Skin of body (tissue), 3 donors: ENCODE measurements at places on chromosomes 12 and 14. TPM values are rescaled to one million over a fixed set of nuclear protein-coding genes. Genes with fewer than 3 reads are reported as not detected.

GRCh38 chr12:113228394-113229028, 7.2 kb downstream of the TPCN1 start:
- no peak for DNase-seq

DNA sequence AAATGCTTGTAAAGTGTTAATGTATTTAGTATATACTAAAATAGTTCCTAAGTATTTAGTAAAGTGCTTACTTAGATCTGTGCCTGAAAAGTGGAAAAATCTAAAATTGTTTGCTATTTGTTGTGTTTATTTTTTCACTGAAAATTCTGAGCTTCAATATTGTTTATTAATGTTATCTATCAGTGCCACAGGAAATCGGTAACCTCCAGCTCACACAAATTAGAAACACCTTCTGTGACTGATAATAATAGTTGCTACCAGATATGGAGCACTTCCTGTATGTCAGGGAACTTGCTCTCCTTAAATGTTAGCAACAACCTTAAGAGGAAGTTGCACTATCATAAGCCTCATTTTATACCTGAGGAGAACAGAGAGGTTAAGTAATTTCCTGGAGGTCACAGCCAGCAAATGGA, 723 bp upstream of the LRP10 start:
- no peak for DNase-seq

DNA sequence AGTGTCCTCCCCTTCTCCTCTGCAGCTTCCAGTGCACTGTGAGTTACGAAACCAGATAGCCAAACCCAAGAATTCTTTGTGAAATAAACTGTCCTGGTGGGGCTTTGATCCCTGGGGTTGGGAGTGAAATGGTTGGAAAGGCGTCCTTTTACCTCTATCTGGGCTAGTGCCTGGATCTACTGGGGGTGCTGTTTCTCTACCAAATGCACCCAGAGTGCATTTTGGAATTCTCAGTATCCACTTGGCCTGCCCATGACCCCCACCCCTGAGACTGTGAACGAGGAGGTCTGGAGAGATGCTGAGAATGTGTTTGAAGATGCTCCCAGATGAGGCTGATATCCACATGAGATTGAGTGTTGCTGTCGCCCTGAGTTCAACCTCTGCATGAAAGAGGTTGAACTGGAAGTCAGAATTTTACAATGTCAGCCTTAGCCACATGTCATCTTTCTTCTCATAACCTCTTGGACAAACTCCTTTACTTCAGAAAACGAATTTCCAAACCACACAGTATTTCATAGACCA, 87.1 kb upstream of the CLMN start:
- DNase-seq: no peak

- DNase-seq: no peak
Measured at GRCh38 chr12:41981013-41981412, 163.7 kb downstream of the GXYLT1 start.

DNA sequence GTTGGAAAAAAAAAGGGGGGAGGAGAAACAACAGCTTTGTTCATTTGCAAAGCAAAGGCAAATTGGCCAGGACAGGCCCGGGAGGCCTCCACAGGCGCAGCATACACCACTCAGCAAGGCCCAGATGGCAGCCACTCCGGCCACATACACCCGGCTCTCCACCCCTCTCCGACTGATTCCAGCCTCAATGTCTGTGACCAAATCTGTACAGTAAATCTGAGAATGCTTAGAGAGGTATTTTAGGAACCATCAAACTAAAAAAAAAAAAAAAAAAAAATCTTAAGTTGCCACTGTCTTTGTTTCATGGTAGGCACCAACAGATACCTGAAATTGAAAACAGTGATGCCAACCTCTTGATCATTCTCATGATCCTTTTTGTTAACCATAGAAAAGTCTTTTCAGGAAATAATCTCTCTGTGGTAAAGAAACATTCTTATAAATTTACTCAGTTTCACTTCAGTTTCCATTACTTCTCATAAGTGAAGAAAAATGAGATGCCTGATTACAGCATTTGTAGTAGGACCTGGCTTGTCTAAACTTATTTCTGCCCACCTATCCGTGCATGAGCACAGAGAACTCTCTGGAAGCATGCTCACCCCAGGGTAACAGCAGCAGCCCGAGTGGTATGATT, 20.2 kb downstream of the VPS37B start:
- no peak for DNase-seq

- DNase-seq: no peak
Measured at GRCh38 chr12:87038098-87038497, 781.9 kb upstream of the MGAT4C start.

DNA sequence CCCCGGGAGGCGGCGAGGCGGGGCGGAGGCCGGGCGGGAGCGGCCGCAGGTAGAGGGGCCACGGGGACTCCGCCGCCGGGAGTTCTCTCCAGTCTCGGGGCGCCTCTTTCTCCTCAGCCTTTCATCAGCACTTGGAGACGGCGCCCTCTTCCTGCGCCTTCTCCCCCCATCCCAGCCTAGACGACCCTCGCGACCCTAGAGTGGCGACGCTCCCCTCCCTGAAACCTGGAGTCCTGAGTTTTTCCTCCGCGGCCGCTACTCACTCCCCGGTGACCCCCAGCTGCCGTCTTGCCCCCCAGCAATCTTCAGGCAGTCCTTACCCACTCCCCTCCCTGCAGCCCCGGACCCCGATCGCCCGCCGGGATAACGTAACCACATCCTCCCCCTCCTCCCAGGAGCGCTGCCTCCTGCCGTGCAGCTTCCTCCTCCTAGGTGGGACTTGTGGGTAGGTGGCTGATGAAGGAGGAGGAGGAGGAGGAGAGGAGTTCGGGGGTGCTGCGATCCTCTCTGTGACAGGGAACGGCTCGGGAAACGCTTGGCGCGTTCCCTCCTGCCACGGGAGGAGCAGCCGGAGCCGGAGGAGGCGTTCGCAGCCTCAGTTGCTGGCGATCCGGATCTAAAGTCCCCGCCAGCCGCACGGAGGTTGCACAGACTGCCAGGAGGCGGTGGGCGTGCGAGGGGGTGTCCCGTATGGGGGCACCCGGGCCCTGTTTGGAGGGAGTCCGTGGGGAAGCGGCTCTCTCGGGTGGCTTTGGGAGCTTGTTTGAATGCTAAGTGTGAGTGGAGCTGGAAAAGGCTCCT, 891 bp downstream of the PLEKHA5 start:
- DNase-seq: peak; percentile 41

DNA sequence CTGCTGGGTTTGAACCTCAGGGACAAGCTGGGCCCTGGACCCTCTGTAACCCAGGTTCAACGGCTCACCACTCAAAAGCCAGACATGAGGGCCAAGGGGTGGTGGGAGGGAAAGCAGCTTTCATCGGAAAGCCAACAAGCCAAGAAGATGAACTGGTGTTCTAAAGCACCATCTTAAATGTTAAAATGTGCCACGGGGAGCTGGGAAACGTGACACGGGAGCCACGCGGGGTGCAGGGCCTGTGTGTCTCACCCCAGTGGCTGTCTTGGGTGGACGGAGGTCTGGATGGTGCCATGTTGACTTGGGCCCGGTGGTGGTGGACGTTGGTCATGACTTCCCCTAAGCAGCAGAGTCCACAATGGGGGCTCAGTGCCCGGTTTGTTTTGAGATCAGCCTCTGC, 97.7 kb upstream of the SFSWAP start:
- DNase-seq: no peak

GRCh38 chr12:56129942-56130495, 2.0 kb downstream of the ESYT1 start:
- DNase-seq: no peak

DNA sequence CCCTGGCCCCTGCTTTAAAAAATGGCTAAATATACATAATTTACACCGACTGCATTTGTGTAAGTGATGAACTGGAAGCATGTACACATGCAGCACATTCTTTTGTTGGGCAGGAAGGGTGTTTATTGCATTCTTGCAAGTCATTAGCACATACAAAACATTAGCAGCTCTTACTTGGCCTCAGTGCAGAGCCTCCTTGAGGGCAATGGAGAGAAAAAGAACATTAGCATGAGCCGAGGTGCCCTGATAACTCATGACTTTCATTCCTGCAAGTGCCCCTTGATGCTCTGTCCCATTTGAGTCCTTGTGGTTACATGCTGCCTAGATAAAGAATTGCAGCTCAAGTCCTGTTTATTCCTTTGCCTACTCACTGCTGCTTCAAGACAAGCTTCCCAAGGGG, 61.9 kb downstream of the PAX9 start:
- DNase-seq: no peak

DNA sequence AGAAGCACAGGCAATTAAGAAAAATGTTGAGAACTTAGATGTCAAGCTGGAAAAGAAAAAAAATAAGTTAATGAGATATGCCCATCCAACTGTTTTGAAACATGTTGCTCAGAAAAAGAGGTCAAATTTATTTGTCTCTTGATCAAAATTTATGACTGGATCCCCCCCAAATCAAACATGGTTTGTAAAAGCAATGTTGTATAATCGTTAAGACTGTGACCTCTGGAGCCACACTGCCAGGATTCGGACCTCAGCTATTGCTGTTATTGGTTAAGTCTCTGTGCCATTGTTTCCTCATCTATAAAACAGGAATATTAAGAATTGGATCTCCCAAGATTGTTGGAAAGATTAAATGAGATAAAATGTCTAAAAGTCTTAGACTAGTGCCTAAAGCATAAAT, 51.9 kb upstream of the LRRK2 start:
- no peak for DNase-seq

ZNF84 gene
- 40.8 TPM for total RNA-seq

ACOT4 gene
- 1.2 TPM for total RNA-seq

KRT75 gene
- total RNA-seq: 84.8 TPM

PIWIL1 gene
- 0.10 TPM for total RNA-seq

KLRK1 gene
- total RNA-seq: 0.69 TPM

ACOT2 gene
- total RNA-seq: 31.9 TPM
